ENCODE measurements at places on chromosomes 12 and 14. TPM values are rescaled to one million over a fixed set of nuclear protein-coding genes. Genes with fewer than 3 reads are reported as not detected.

PARPBP gene
- 10.1 TPM for total RNA-seq

KRT74 gene
- total RNA-seq, result not detected

C12orf50 gene
- not detected for total RNA-seq

PAX9 gene
- not detected for total RNA-seq

KLHDC2 gene
- 73.9 TPM for total RNA-seq

SIRT4 gene
- not detected for total RNA-seq

RD3L gene
- total RNA-seq, result not detected

LMNTD1 gene
- 0.13 TPM for total RNA-seq

BHLHE41 gene
- 1.6 TPM for total RNA-seq

CELA1 gene
- not detected for total RNA-seq

COA8 gene
- 45.8 TPM for total RNA-seq

CLEC1B gene
- total RNA-seq, result not detected

TEX22 gene
- 0.43 TPM for total RNA-seq

VRTN gene
- not detected for total RNA-seq

EAPP gene
- 43.0 TPM for total RNA-seq

CLEC2A gene
- not detected for total RNA-seq

TXNRD1 gene
- 477 TPM for total RNA-seq

RHOJ gene
- total RNA-seq, result 1.6 TPM

POTEG gene
- total RNA-seq, result not detected

MMP17 gene
- total RNA-seq, result 52.1 TPM

NPFF gene
- total RNA-seq, result not detected

PSME1 gene
- total RNA-seq, result 58.9 TPM

LRRC10 gene
- total RNA-seq, result not detected

TOMM20L gene
- not detected for total RNA-seq

GOLGA3 gene
- 80.3 TPM for total RNA-seq

PTPN6 gene
- total RNA-seq, result not detected

CCDC197 gene
- total RNA-seq, result not detected

CCDC85C gene
- 9.0 TPM for total RNA-seq

PIK3C2G gene
- not detected for total RNA-seq

KCNA1 gene
- total RNA-seq, result not detected
